ENCODE measurements at places on chromosomes 1 and 21. TPM values are rescaled to one million over a fixed set of nuclear protein-coding genes. Genes with fewer than 3 reads are reported as not detected.

- no peak for DNase-seq
These were observed 13.4 kb downstream of the OSCP1 start for GRCh38 chr1:36436821-36437220.

ATP1A2 gene
- 1.8 TPM for total RNA-seq

GRCh38 chr1:161531986-161532643 is 7.8 kb downstream of the HSPA6 start:
- DNase-seq: no peak

DNA sequence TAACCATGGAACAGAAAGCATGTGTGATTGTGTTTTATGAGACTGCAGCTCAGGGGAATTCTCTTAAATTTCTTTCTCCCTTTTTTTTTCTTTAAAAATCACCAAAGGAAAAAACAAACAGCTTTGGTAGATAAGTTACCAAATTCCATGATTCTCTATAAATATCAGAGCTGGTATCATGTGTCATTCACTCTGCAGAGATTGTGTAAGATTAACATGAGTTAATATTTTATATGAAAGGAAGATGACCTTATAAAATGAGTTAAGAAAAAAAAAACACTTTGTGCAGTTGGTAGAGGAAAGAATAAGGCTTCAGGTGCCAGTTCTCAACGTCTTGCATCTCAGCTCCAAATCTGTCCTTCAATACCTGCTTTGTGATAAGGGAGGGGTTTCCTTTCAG is 238.2 kb upstream of the MAP1LC3C start:
- no peak for DNase-seq
